NCI-H1105 treated with DMSO at 0.1 percent for 48 hours (cell line): ENCODE measurements at places on chromosomes 13 and 19.

GRCh38 chr13:31349156-31349555, 149.4 kb downstream of the B3GLCT start:
- no peak for DNase-seq

DNA sequence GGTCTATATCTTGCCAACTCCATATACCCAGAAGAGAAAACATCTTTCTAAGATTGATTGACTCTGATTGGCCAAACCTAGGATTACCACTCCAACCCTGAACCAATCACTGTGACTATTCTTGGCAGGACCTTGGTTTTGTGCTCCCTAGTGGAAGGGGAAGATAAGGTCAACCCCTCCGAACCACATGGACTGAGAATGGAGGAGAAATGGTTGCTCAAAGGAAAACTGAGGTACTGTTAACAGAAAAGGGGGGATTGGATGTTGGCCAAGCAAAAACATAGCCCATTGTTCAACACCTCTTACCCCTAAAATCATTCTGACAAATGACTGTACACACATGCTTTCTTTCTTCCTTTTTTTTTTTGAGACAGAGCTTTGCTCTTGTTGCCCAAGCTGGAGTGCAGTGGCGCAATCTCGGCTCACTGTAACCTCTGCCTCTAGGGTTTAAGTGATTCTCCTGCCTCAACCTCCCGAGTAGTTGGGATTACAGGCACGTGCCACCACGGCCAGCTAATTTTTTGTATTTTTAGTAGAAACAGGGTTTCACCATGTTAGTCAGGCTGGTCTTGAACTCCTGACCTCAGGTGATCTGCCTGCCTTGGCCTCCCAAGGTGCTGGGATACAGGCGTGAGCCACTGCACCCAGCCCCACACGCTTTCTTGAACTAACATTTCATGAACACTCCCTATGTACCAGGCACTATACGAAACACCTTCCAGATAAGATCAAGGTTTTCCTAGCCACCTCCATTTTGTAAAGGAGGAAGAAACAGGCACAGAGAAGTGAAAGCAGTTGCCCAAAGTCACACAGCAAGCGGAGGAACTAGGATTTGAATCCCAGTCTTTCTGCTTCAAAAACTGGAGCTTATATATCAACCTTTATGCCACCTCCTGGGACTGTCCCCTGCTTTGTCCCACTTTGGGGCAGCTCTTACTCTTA, 6.5 kb downstream of the MEIOSIN start:
- DNase-seq, result no peak

- no peak for DNase-seq
Measured at GRCh38 chr13:102276404-102276803, 125.4 kb downstream of the FGF14 start.

GRCh38 chr19:49781394-49781793, 14.6 kb downstream of the AP2A1 start:
- no peak for DNase-seq

- DNase-seq, result no peak
Measured at GRCh38 chr19:41802770-41803169, 6.4 kb downstream of the CEACAM3 start.

DNA sequence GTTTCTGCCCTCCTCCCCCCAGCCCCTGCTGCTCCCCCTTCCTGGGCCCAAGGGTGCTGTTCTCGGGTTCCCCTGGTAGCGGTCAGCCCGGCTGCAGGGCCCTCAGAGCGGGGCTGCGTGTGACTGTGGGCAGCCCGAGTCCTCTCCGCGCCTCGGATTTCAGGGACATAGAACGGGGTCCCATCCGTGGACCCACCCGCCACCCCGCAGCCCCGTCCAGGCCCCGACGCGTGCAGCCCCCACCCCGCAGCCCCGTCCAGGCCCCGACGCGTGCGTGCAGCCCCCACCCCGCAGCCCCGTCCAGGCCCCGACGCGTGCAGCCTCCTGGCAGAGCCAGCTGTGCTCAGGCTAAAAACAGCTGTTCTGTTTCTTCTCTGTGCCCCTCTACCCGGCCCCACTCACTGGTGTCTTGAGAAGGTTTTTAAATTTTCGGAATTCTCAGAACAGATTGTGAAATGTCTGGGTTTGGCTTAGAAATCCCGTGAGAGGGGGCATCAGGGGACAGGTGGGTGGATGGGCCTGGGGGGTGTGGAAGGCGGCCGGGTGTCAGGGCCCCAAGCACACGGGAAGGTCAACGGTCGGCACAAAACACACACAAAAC, 5.5 kb upstream of the PRTN3 start:
- no peak for DNase-seq

- DNase-seq, result no peak
Measured at GRCh38 chr13:113775451-113776145, 16.6 kb downstream of the TMEM255B start.

DNA sequence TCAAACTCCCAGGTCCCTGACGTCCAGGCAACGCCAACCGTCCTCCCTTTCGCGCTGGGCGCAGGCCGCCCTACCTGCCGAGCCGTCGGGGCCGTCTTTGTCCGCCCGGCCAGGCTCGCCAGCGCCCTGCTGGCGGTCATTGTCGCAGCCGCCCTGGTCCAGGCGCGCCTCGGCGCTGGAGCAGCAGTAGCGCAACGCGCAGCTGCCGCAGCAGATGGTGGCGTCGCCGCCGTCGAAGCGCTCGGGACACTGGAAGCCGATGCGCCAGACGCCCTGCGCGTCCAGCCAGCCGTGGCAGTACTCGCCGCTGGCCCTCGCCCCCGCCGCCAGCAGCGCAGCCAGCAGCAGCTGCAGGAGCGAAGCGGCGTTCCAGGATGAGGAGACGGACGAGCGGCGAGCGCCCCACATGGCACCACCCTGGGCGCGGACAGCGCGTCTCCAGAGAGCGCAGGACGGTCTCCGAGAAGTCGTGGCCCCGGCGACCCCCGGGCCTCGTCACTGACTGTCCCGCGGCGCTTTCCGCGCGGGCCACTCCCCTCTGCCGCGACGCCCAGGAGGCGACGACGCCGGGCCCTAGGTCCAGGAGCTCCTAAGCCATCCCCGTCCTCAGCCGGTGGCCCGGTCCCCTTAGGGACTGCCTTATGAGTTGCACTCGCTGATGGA, 1.1 kb downstream of the SHISA2 start:
- DNase-seq, result peak; percentile 24

DNA sequence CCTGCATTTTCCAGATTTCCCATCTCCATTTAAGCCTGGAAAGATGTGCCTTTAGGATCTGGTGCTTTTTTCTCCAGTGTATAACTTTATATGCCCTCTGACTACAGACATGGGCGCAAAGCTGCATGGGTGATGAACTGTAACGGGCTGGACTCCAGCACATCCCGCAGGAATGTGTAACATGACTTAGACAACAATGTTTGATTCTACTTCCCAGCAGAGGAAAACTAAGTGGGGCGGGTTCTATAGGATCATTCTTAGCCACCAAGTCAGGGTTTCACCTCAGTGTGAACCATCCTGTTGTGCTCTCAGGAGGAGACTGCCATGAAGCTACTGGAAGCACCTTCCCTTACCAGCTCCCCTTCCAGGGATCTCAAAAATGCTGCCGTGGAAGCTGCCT, 93.2 kb upstream of the SERP2 start:
- no peak for DNase-seq

- DNase-seq, result peak; percentile 94
Measured at GRCh38 chr19:21358768-21359451, at the start of gene ZNF738. TSS of gene ZNF738 (plus strand) at chr19:21359000. CDS start at chr19:21359141, 141 bp downstream.

DNA sequence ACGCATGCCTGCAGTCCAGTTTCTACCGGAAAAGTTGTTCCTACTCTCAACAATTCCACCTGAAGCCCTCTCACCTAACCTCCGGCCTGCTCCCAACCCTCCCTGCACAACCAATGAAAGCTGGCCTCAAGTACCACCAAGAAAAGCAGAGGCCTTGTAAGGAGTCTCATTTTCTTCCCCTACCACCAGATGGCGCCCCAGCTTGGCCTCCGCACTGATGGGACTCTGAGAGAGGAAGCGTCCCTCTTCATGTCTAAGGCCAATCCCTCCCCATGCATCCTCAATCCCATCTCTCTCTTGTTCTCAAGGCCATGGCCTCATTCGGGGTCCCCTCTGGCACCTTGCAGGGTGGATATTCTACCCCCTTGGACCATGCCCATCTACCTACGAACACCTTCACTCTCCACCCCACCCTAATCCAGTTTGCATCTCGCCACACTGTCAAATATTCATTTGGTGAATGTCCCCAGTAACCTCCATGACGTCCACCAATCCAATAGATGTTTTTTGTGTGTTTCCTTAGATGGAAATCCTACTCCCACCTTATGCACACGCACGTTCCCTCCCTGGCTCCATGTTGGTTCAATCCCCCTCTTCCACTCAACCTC, 412.8 kb downstream of the ZNF536 start:
- DNase-seq, result peak; percentile 49

DNA sequence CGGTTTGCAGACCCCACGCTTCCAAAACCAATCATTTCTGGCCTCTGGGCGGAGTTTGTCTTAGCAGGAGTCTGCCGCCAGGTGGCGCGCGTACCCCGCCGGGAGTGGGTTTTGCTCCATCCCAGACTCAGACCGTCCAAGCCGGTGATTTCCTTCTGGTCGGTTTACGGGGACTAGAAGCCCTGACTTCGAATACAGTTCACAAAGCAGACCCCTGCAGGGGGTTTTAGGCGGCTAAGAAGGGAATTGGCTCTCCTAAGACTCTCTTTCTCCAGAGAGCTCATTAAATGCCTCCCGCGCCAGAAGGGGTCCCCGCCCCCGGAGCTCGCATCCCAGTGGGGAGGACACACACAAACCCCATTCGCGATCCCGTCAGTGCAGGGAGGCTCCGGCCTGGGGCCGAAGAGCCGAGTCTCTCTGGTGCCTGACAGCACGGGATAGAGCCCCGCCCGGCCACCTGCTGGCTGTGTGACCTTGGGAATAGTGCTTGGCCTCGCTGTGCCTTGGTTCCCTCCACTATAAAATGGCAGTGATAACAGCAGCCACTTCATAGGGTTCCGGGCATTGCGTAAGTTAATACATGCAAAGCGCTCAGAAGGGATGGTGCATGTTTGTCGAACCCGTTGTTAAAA, 8.6 kb upstream of the NUP62 start:
- DNase-seq, result peak; percentile 57

GRCh38 chr13:43191546-43191945, 168.2 kb downstream of the DNAJC15 start:
- DNase-seq, result no peak

- no peak for DNase-seq
Measured at GRCh38 chr13:48160606-48161278, 65.8 kb upstream of the MED4 start.

- DNase-seq, result no peak
Measured at GRCh38 chr19:51386882-51387520, 773 bp downstream of the LIM2 start.

- DNase-seq, result no peak
Measured at GRCh38 chr13:25775275-25775674, 276.5 kb downstream of the SHISA2 start.

DNA sequence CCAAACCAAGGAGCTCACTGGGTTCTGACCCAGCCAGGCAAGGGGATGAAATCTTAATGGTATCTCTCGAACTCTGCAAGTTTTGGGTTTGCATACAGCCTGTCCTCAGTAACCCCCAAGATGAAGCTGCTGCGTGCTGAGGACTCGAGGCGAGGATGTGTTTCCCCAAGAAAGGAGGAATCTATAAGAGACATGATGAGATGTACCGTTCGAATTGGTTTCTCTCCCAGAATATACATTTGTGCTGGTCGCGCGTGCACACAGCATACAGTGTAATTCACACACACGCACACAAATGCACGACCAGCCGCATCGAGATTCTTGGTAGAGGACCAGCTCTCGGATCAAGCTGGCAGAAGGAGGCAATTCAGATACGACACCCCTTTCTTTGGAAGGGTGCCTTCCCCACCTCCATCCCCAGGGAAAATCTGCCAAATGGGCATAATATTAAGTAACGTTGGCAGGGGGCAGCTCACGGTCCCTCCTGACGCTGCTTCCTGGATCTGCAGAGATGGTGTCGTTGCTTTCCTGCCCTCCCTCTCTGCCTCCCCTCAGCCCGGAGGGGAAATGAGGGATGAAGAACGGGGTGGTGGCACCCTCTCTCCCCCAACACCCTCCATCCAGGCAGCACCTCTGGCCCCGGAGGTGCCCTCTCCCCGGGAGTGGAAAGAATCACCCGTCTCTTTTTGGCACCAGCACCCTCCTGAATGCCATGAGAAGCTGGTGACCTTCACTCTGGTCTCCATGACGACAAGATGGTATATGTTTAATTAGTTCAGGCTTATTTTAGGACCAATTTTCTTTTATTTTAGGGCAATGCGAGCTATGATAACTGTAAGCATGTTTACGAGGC, 310.2 kb downstream of the ZNF536 start:
- DNase-seq, result no peak

DNA sequence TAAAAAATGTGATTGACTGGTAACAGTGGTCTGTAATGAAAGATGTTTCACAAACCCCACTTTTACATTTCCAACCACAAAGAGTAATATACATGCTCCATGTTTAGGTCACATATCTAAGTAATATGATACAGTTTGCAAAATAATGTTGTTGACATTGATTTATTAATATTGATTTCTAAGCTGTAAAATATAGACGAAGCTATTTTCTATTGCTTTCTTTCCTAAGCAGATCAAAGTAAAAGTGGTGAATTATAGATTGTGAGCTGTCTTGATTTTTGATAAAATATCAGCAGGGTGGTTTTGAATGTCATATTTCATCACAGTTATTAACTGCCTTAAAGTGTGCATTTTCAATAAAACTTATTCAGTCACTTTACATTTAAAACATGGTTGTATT, 2292.8 kb downstream of the PCDH9 start:
- no peak for DNase-seq

- DNase-seq, result no peak
Measured at GRCh38 chr19:13505761-13506470, 363 bp downstream of the CACNA1A start.

DNA sequence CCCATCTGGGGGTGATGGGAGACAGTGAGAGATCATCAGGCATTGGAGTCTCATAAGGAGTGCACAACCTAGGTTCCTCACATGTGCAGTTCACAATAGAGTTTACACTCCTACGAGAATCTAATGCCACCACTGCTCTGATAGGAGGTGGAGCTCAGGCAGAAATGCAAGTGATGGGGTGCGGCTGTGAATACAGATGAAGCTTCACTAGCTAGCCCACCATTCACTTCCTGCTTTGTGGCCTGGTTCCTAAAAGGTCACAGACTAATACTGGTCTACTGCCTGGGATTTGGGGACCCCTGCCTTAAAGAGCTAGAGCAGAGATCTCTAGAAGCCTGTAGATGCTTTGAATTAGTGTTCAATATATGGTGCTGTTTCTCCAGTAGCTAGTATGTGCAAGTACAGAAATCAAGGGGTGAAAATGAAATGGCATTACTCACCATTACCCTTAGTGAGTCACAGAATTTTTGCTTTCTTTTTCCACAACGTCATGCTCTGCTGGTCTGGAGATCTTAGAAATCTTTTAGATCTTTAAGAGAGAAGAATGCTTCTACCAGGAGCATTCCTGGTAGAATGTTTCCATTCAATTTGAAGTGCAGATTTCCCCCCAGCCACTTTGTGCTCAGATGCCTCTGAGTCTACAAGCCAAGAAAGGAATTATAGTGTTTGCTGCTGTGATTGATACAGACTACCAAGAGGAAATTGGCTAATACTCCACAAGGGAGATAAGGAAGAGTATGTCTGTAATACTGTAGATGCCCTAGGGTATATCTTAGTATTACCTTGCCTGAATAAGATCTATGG, 2301.2 kb downstream of the PCDH9 start:
- DNase-seq, result no peak
